Activated CD4-positive, alpha-beta T cell treated with anti-CD3 and anti-CD28 coated beads for 1 hour (primary cell): ENCODE measurements at places on chromosomes 11 and 22.

DNA sequence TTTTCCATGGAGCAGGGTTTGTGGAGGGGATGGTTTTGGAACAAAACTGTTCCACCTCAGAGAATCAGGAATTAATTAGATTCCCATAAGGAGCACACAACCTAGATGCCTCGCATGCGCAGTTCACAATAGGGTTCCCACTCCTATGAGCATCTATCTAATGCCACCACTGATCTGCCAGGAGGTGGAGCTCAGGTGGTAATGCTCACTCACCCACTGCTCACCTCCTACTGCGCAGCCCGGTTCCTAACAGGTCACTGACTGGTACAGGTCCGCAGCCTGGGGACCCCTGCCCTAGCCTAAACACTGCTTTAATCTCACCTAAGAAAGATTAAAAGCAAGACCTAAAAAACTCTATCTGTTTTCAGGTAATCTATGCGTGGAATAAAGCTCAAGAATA lies 553.0 kb downstream of the JRKL start:
- no peak for DNase-seq

DNA sequence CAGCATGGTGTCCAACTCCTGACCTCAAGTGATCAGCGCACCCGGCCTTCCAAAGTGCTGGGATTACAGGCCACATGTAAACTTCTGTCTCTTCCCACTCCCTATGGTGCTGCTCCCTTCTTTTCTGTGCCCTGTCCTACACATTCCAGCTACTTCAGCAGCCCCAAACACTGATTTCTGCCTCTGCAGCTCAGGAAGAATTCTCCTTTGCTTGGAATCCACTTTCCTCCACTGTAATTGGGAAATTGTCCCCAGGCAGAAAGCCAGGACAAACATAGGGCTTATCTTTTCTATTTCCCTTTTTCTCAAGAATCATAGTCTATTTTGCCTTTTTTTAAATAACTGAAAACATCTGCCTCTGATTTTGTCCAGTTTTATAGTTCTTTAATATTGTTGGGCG lies 21.3 kb upstream of the DRG1 start:
- DNase-seq, result no peak

- DNase-seq, result peak; percentile 17
Measured at GRCh38 chr11:61532134-61533038, 23.8 kb downstream of the LRRC10B start.

DNA sequence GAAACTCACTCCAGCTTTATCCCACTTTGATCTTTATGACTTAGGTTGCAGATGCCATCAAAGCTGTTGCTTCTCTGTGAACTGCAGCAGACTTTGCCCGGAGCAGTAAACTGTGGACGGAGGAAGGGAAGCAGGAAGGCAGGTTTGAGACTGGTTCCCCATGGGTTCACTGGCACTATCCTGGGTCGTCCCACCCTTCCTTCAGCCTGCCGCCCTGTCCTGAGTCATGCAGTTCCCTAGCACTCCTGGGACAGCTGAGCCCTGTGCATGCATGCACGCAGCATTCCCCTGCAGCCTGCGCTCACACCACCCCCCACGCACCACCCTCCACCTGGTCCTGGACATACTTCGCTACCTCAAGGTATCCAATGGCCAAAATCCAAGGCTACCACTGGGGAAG lies 23.5 kb upstream of the P2RY2 start:
- no peak for DNase-seq

DNA sequence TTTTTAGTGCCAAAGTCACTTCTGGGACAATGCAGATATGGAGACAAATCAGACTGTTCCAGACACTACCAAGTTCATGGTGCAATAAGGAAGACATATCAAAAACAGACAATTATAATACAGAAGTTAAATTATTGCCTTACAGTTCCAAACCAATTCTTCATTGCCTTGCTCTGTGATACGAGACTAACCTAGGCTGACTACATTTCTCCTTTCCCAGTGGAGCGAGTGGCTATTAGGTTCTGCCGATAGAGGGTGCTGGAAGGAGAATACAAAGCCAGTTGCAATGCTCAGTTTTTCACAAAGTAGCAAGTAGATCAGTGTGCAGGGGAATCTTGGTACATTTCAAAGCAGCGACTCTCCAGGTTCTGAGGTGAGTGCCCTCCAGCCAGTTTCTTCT lies 67.8 kb downstream of the FAM168A start:
- no peak for DNase-seq

- DNase-seq, result no peak
Measured at GRCh38 chr11:2390091-2390724, 10.3 kb upstream of the TSSC4 start.

DNA sequence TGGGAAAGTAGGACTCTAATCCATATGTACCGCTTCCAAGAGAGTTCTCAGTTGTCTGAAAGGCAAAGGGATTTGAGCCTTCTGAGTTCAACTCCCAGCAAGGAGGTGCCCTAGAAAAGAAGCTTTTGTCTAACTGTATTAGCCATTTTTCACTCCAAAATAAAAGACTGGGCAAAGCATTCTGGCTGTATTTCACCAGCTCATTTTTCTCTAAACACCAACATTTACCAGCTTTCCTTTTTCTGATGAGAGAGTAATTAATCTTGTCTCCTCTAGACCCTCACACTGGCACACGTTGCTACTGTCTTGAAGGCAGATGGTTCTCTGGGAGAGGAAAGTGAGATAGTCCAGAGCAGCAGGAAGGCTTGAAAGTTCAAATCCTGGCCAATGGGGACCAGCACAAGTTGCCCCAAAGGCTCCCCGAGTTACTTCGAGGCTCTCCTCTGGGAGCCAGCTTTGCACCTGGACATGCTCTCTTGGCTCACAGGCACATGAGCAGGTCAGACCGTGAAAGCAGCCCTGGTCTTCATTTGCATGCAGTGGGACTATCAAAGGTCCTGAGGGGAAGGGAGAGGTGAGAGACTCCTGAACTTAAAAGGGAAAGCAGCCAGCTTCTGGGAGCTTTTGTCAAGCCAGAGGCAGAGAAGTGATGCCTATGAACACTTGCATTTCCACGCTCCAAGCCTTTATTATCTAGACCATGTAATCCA lies 100.0 kb downstream of the NTM start:
- no peak for DNase-seq

DNA sequence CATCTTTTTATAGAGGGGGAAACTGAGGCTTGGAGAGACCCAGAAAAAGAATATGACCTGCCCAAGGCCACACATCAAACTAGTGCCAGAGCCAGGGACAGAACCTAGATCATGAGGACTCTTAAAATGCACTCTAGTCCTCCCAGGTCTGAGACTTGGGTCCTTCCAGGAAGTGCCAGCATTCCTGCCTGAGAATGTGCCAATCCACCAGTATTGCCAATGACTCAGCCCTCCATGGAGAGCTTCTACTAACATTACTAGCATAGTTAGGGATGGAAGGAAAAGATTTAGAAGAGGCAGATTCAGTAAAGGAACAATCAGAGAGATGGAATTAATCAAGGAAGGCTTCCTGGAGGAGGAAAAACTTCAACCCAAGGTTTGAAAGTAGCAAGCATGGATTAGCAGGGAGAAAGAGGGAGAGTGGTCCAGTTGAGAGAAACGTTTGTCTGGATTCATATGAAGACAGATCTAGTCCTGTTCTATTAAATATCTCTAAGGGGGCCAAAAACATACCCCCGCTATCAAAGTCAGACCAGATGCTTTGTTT lies 20.1 kb upstream of the SMIM35 start:
- DNase-seq, result no peak

DNA sequence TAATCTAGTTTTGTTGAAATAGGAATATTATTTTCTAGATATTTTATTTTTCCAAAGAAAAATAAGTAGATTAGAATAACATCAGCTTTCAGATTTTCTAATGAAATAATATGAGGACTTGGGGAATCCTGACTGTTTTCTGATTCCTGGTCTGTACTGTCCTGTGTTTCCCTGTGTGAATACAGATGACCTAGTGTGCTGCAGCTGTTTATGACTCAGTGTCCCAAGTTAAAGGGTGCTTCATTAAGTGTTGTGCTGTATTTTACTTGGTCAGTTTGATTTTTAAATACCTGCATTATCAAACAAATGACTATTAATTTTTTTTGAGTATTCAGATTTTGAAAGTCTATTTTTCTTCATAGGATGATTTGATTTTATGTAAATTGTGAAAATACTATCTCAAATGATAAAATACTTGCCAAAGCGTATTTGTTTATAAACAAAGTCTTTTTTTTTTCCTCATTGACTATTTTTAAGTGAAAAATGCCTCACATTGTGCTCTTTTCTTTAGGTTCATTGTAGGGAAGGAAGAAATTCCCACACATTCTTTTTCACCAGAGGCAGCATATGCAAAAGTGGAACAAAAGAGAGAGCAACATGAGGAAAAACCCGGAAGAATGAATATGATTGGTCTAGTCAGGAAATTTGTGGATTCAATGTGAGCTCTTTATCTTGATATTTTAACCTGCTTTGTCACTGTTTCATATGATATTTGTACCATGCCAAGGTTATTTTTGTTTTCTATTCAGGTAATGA lies 264.2 kb downstream of the TMEM135 start:
- DNase-seq, result no peak

DNA sequence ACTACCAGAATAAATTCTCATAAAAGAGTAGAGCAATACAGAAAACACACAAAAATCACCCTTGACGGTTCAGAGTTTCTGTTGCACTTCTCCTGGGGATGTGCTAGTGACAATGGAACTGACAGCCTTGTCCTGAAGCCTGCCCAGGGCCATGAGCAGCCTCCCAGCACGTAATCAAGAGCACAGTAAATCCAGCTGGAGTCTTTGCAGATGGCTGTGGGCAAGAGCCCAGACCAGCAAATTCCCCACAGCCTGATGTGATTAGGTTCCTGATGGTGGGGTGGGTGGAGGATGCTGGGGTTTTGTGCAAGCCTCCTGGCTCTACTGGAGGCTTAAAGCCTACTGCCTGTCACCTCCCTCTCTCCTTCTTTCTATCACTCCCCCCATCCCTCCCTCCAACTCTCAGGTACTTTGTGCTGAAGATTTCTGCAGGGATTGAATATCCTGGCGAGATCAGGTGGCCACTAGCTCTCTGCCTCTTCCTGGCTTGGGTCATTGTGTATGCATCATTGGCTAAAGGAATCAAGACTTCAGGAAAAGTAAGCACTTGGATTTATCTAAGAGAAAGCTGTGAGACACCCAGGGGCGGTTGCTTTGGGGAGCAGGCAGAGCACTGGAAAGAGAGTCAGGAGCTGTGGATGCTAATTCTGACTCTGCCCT lies 18.1 kb downstream of the SLC6A5 start:
- DNase-seq, result no peak

DNA sequence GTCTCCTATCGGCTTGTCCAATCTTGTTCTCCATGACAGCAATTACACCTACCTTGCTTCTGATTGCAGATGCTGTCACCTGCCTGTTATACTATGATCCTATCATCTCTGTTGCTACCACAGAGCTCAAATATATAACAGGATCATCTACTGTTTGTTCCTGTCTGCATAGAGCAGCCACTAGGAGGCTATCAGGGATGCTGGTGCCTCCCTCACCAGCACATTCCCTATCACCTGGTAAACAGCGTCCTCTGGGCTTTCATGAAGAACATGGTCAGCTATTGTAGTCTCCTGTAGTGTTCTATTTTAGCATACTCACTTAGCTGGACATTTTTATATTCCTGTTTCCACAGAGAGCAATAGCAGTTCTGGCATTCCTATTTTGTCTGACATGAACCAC lies 87.8 kb upstream of the FAT3 start:
- DNase-seq, result no peak

GRCh38 chr11:90737444-90738050 lies 514.7 kb upstream of the CHORDC1 start:
- DNase-seq, result no peak
